Activated CD8-positive, alpha-beta memory T cell treated with anti-CD3 and anti-CD28 coated beads for 4 hours (primary cell): ENCODE measurements at places on chromosomes 2 and 18.

- no peak for DNase-seq
Observed at GRCh38 chr2:196322973-196323810, 151.8 kb upstream of the STK17B start.

GRCh38 chr2:174334781-174335251 lies at the start of gene SP9:
Gene SP9, plus strand, starts transcription at chr2:174334954. Its CDS starts 139 bp downstream, at chr2:174335093.
- DNase-seq, result no peak

DNA sequence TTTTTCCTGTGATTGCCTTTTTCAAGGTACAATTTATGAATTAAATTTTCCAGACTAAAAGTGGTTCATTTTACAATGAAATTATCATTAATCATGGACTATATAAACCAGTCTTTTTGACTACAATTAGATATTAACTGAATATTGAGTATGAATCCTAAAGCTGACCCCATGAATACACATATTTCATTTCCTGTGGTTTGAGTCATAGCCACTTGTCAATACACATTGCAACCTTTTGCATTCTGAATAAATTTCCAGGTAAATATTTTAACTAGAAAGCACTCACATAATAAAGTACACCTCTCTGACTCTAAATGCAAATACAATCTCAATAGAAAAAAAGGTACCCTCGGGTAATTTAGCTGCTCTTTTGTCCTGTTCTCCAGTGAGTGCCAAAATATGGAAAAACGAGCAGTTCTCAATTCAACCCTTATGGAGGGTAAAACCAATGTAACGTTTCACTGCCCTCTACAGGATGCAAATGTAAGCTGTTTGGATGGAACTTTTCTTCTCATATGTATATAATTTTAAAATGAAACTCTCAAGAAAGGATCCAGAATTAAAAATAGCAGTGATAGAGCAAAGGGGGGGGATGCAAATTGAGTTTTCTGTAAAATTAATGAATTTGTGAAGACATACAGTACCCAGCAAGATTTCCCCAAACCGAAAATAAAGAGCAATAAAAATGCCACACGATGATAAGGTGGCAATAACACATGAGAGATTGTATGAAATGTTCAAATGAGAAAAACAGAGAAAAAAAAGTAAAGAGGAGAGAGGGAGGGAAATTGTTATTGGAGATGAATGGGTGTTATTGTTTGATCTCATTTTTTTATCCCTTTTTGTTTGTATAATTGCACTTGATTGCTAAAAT lies 1795.7 kb upstream of the PIK3C3 start:
- DNase-seq, result no peak

DNA sequence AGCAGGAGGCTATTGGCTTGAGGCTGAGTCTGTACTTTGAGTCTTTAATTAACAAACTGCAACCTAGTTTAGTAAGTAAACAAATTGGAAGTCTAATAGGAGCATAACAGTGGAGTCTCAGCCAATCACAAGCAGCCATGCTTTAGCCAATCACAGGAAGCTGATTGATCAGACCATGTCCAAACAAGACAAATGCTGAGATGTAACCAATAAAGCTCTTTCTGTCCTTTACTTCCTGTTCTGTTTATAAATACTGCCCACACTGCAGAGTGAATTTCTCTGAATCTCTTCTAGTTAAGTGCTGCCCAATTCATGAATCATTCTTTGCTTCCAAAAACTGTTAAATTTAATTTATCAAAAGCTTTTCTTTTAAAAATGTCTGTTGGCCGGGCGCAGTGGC lies 146.6 kb upstream of the DLX2 start:
- DNase-seq, result no peak

DNA sequence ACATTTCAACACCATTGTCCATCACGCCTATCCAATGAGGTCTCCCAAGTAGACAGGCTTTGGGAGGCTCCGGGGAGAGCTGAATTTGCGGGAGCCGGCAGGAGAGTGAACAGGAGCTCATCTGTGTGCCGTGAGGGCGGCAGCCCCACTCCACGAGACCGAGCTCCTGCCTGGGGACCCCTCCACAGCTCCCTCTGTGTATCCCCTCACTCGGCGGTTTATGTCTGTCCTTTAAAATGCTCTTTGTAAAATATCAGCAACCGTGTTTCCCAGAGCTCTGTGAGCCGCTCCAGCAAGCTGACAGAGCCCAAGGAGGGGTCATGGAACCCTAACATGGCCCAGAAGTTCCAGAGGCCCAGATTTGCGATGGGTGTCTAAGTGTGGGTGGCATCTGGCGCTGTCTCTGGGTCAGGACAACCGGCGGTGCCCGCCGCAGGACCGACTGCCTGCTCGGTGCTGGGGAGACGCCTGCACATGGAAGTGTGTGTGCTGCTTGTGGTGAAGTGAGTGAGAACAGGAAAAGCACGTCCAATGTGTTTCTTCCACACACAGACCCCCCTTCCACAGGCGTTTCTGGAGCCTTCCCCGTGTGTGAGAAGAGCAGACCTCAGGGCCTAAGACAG lies 34.8 kb downstream of the SLC66A2 start:
- DNase-seq, result no peak

DNA sequence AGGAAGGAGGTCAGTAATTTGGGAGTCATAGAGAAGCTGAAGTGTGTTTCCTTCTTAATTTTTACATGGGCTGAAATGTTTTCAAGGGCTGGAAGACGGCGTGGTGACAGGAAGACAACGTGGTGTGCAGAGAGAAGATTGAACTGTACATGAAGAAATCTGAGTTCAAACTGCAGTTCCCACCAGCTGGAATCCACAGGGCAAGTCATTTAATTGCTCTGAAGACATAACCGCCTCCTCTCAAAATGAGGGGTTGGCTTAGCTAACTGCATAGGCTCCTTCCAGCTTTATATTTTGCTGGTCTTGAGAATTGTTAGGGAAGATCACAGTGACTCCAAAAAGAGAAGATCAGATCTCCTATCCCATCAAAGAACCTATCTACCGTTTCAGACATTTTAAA lies 103.9 kb downstream of the SLC8A1 start:
- no peak for DNase-seq

GRCh38 chr2:113341191-113341869 lies 62.6 kb upstream of the PAX8 start:
- DNase-seq, result no peak

- no peak for DNase-seq
Observed at GRCh38 chr18:33751613-33752221, 173.7 kb downstream of the ASXL3 start.

- no peak for DNase-seq
Observed at GRCh38 chr2:3728104-3729054, 25.0 kb downstream of the DCDC2C start.

- DNase-seq, result no peak
Observed at GRCh38 chr2:27074738-27075565, 3.5 kb upstream of the EMILIN1 start.

- no peak for DNase-seq
Observed at GRCh38 chr2:239685556-239685955, 284.7 kb upstream of the HDAC4 start.

DNA sequence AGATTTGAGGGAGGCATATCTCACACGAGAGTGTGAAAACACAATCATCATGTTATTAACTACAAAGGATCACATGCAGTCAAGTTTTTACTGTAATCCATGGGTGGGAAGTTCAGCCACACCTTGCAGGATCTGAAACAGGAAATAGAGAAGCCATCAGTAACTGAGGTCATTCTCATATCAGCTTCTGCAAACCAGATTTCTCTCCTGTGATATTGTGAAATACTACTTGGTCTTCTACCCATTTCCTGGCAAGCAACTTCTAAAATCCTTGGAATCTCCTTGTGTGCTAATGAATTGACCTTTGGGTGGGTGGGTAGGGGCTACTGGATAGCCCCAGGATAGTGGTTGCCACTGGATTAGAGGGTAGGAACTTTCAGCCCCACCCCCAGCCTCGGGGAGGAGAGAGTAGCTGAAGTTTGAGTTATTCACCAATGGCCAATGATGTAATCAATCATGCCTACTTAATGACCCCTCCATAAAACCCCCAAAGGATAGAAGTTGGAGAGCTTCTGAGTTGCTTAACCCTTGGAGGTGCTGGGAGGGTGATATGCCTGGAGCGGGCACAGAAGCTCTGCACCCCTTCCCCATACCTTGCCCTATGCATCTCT lies 25.6 kb upstream of the TGIF1 start:
- no peak for DNase-seq

GRCh38 chr2:233448220-233448559 lies 93.9 kb downstream of the DGKD start:
- no peak for DNase-seq

DNA sequence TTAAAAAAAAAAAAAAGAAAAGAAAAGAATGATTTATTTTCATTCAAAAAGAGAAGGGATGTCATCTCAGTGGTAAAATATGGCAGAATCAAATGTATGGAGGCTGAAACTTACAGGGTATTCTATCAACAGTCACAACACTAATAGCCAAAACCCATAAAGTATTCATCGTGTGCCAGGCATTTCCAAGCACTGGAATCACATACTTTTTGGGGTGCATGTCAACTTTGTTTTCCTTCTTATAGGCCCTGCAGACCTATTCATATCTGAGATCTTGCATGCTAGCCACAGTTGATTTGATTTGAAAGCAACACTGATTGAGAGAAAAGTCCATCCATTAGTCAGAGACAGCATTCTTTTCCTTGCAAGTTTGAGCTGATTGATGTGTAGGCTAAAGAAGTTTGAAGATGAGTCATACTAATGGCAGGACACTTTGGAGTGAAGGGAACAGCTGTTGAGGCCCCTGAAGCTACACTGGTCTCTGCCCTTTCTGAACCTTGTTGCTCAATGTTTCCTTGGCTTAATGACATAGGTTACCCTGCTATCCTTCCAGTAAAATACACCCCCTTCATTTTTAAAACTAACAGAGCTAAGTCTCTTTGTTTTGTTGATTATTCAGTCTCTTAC lies 22.0 kb downstream of the KATNAL2 start:
- DNase-seq, result no peak

DNA sequence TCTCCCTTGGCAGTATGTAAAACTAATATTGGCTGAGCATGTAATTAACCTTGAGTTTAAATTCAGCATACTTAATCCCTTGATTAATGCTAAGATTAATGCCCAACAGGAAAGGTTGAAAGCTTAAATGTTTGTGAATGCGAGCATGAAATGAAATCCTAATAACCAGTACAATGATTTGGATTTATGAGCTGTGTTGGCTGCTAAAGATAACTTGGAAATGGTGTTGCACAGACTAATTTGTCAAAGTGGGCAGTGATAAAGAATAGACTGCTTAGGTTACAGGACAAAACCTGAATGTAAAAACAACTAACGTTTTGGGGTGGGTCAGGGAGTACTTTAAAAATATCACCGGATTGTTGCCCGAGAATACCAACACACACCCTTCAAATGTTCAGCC lies 70.6 kb downstream of the MGAT5 start:
- no peak for DNase-seq

GRCh38 chr18:63109802-63110201 lies 209.8 kb downstream of the BCL2 start:
- no peak for DNase-seq

DNA sequence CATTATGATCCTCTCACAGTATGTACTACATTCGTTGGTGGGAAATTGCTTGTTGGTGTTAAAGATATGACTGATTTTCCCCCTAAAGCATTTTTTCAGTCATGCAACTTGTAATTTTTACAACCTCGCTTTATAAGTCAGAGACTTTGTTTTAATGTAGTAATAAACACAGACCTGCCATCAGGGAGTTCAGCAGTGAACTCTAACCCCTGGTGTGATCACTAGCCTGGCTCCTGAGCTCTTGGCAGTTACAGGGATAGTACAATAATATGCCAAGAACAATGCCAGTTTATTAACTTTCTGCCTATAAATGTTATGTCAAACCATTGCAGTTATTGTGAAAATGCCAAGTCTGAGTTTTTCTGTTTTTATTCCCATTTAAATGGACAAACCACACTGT lies 93.8 kb downstream of the EDAR start:
- DNase-seq, result no peak

- no peak for DNase-seq
Observed at GRCh38 chr2:68738906-68739594, 4.4 kb downstream of the ARHGAP25 start.

DNA sequence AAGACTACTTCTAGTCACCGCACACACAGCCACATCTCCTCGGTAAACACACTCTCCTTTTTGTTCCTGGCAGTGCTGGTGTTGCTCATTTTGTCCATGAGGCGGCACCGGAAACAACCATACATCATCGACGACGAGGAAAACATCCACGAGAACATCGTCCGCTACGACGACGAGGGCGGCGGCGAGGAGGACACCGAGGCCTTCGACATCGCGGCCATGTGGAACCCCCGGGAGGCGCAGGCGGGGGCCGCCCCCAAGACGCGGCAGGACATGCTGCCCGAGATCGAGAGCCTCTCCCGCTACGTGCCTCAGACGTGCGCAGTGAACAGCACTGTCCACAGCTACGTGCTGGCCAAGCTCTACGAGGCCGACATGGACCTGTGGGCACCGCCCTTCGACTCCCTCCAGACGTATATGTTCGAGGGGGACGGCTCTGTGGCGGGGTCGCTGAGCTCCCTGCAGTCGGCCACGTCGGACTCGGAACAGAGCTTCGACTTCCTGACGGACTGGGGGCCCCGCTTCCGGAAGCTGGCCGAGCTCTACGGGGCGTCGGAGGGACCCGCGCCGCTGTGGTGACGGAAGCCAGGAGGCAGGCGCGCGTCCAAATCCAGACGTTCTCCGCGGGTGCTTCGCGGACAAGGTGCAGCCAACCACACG lies 221.0 kb downstream of the CDH20 start:
- no peak for DNase-seq

GRCh38 chr18:47950511-47950910 lies 20.1 kb upstream of the SMAD2 start:
- no peak for DNase-seq

GRCh38 chr18:49098386-49098785 lies 147.6 kb upstream of the SMAD7 start:
- DNase-seq, result no peak

DNA sequence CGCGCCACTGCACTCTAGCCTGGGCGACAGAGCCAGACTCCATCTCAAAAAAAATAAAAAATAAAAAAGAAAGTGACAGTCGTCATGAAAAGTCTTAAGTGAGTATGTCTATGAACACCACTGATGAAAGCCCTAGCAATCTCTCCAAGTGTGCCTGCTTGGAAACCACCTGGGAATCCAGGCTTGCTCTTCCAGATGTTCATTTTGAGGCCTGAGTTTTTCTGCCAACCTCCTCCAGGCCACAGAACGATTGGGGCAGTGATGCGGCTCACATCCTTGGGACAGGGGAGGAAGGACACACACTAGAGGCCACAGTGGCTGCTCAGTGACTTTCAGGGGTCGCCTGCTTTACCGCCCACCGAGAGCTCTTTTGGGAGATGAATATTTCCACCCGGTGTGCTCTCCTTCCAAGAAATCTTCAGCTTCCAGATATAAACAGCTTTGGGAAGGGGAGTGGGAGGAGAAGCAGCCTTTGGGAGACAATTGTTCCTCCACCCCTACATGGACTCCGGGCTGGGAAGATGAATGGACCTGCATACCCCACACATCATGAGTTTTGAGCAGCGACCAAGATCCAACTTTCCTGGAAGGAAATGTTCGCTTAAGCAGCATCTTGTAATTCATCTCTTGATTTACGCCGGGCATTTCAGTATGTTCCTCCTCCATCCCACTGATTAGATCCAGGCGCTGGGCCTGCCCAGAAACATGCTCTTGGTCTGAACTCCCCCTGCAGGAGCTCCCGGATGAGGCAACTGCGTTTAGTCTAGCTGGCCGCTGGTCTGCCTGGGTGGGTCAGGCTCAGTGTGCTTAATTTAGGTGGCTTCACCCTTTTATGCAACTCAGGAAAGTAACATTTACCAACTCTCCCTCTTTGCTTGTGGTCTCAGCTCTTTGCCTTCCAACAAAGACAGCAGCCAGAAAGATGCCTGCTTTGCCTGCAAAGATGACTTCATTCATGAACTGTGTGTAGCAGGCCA lies 6.2 kb upstream of the ARMC9 start:
- DNase-seq, result no peak

GRCh38 chr18:22545066-22545760 lies 127.5 kb upstream of the CTAGE1 start:
- no peak for DNase-seq

GRCh38 chr18:43061816-43062215 lies 53.7 kb downstream of the RIT2 start:
- DNase-seq, result no peak
